ENCODE measurements at places on chromosomes 4 and X. TPM values are rescaled to one million over a fixed set of nuclear protein-coding genes. Genes with fewer than 3 reads are reported as not detected.

DNA sequence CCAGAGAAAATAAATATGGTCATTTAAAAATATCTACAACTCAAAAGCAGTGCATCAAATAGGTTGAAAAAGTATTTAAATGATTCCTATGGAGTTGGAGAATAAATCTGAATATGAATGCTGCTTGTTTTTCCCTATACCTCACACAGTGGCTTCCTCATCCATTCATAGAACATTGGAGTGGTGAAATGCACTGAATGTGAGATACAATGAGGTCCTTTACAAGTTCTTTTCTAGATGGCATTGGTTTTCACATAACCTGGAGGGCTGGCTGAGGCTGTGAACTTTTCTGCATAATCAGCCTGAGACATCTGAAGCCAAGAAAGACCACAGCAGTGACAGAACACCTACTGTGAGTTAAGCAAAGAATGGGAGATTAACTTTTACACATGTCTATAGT is 279.1 kb upstream of the NRK start:
- no peak for DNase-seq

DNA sequence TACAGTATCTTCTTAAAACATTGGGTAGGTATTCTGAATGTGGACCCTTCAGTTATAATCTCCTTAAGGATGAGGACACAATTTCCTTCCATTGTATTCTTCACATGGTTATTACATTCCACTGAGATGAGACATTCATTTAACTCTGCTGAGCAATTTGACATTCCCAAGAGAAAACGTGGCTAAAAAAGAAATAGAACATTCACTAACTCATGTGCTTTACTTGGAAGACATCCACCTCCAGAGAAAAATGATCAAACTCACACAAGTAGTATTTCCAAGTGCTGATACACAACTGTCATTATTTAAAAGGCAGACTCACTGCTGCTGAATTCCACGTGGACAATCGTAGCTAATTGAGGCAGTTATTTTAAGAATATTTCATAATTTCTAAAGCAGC is 227.9 kb upstream of the ANKRD50 start:
- no peak for DNase-seq

GRCh38 chr4:85831647-85832046 is 356.7 kb downstream of the ARHGAP24 start:
- DNase-seq: no peak

DNA sequence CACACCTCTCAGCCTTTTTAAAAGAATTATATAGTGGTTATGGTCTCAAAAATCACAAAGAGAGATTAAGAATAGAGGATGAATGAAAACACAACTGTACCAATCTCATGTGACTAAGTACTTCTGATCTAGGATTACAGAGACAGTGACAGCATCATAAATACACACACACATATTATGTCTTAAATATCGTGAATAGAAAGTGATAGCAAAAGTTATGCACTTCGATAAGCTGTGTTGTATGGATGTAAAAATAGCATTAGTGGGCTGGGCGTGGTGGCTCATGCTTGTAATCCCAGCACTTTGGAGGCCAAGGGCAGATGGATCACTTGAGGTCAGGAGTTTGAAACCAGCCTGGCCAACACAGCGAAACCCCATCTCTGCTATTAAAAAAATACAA is 25.0 kb downstream of the GYPA start:
- no peak for DNase-seq

- DNase-seq: no peak
Observed at GRCh38 chr4:158945529-158946108, 157.3 kb upstream of the RAPGEF2 start.

DNA sequence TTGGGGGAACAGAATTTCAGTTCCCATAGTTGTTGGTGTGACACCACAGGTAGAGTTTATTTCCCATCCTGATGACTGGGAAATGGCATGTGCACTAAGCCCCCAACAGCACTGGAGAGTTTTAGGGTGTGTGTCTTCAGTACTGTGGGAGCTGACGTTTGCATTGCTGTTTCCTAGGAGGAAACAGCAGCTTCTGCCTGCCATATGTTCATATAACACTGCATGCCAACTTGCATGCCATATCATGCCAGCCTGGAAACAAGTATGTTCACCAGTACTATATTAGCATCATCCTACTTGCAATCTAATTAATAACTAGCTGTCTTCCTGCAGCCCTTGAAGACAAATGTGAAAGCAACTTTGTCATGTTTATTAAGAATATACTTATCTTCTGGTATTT is 58.2 kb downstream of the NAA11 start:
- no peak for DNase-seq

- peak; percentile 55 for DNase-seq
Observed at GRCh38 chr4:42673082-42673425, 16.1 kb upstream of the ATP8A1 start.

- DNase-seq: no peak
Observed at GRCh38 chr4:182604161-182604622, 313.0 kb downstream of the DCTD start.

DNA sequence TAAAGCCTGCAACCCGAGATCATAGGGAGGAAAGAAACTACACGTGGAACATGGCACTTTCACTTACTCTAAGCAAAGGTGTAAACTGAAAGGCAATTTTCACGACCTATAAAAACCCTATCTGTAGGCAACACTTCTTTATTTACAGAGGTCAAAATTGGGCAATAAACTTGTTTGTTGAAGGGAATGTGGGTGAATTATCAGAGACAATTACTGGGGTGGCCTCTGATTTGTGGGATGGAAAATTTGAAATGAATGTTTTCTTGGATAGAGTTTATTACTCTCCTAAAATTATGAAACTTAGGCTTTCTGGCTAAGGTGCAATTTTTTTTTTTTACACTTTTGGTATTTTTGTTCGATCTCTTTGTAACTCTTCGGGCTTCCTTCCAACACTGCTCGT is 734.1 kb upstream of the TENM3 start:
- DNase-seq: no peak

GRCh38 chr4:150375025-150375424 is 206.9 kb upstream of the MAB21L2 start:
- no peak for DNase-seq

- DNase-seq: no peak
Observed at GRCh38 chr4:88147799-88148217, 10.6 kb downstream of the ABCG2 start.

- no peak for DNase-seq
Observed at GRCh38 chrX:35622040-35622439, 176.1 kb upstream of the MAGEB16 start.

DNA sequence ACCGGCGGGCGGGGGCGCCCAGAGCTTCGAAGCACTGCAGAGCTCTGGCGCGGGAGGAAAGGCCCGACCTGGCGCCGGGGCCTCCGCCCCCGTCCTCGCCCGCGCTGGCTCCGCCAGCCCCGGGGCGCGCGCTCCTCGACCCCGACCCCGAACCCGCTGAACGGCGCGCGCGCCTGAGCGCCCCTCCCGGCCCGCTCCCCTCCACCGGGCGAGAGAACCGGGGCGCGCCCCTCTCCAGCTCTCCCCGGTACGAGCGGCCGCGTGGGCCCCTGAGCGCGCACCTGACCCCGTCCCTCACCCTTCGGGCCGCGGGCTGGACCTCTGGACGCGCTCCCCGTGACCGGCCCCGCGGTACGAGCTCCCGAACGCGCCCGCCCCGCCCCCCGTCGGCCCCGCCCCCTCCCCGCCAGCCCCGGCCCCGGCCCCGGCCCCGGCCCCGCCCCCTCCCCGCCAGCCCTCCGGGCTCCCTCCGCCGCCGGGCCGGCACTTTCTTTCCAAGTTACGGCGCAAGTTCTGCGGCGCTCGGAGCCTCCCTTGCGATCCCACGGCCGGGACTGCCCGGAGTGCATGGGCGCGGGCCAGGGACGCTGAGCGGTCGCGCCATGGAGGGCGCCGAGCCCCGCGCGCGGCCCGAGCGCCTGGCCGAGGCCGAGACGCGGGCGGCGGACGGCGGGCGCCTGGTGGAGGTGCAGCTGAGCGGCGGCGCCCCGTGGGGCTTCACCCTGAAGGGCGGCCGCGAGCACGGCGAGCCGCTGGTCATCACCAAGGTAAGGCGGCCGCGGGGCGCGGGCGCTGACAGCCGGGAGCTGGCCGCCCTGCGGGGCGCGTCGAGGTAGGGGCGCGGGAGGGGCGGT is at the start of gene SHROOM2:
SHROOM2 (plus strand) TSS at position 486 of the 854 bp plus-strand sequence; CDS start at position 603, 117 bp downstream.
- DNase-seq: peak; percentile 33

GRCh38 chr4:181261279-181261678 is 981.9 kb upstream of the TENM3 start:
- DNase-seq: no peak

DNA sequence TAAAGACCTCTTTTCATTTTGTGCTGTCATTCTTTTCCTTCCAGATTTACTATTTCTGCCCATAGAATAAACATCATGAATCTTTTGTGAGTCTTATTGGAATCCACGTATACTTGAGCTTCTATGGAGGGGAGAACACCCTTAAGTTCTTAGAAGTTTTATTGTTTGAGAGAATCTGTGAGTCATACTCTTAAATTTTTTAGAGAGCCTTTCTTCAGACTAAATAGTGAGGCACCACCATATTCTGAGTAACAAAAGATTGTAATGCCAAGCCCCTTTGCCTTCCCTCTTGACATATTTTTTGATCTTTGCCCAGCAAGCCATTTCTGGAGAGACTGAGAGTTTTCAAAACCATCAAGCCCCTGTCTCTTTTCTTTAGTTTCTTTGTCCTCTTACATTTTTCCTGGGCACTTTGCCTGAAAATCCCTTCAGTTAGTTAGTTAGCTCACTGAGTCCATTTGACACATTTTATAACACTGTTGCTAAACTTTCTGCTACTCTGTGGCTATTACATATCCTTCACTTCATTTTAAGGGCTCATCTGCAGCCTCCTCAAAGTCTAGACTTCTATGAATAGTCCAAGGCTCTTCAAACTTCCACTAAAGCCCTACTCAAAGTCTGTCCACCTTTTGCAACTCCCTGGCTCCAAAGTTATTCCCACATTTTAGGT is 65.3 kb upstream of the NDUFC1 start:
- no peak for DNase-seq

DNA sequence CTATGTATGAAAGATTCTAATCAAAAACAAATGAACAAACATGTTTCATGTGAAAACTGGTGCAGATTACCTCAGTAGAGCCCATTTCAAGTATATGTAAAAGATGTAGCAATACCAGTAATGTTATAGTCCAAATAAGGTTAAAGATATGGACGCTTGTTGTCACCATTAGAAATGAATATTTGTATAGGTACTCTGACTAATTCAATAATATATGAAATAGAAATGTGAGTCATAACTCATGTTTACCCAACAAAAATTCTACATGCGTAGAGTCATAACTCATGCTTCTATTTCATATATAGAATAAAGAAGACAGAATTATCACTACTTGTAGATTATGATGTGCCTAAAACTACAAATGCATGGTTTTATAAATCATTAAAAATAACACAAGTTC is 739.1 kb upstream of the DIAPH2 start:
- DNase-seq: no peak

- no peak for DNase-seq
Observed at GRCh38 chr4:179027569-179027968, 1585.3 kb upstream of the AGA start.

DNA sequence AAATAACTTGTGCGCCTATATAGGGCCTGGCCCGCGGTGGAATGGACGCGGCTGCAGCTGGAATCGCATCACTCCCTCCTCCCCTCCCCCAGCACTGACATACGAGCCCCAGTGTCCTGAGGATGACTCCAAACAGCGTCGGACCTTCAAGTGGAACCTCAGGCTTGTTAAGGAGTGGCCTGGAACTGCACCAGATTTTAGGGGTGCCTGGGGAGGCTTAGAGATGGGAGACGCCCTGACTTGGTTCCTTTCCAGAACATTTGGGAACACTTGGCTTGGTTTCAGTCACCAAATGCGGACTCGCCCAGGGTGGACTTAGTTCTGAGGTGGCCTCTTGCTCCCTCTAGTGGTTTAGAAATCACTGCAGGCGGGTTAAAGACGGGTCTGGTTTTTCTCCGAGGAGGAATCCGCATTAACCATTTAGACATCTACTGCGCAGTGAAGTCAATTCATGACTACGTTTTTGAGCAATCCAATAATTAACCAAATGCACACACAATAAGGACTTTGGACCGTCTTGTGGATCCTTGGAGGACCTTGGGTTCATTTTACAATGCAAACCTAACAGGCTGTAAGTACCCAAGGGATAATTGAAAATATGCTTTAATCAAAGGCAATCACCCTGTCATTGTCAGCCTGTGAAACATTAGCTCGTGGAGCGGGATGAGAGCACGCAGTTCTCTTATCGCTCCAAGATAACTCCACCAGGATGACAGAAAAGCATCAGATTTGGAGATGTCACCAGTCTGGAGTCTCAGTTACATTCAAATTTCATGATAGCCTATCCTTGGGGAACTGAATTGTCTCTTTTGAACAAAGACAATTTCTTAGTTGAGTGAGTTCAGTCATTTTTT is 11.2 kb upstream of the PDGFRA start:
- peak; percentile 83 for DNase-seq

DNA sequence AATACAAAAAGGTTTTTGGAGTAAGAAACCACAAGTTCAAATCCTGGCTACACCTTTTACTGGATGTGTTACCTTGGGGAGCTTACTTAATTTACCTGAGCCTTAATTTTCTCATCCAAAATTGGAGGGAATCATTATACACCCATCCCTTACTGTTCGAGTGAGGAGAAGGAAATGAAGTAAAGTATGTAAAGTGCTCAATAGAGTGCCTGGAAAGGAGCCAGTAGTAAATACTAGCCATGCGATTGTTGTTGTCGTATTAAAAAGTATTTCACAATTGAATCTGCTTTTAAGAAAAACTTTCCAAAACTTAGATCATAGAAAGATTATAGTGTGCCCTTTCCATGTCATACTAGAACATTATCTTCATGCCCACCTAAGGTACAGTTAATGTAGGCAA is 124.5 kb downstream of the ATXN3L start:
- DNase-seq: no peak

DNA sequence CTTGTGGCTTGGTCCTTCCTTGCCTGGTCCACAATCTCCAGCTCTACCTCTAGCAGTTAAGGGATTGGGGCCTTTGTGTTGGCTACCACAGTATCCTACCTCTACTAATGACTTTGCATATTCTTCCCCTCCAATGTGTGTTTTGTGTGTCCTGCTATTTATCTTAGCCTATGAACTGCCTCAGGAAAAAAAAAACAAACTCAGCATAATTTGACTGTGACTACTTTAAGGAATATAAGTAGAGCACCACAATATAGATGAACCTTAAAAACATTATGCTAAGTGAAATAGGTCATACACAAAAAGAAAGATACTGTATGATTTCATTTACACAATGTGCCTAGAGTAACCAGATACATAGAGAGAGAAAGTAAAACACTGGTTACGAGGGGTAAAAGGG is 61.3 kb upstream of the PTPN13 start:
- no peak for DNase-seq

DNA sequence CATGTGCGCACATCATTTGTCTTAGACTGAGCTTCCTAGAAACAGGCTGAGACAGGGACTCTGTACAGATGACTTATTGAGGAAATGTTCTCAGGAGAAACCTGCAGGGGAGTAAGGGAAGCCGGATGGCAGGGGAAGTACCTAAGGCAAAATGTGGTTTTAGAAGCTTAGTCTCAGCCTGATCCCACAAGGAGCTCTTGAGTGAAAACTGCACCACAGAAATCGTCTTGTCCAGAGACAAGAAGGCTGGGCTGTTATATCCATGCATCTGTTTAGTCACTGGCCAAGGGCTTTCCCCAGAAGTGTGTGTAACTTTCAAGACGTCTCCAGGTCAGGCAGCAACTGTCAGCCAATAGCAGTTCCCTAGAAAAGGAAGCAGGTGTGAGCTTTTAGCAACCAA is 86.0 kb downstream of the FUNDC1 start:
- no peak for DNase-seq

Gene SOWAHB
- not detected for total RNA-seq

Gene MAGEA9B
- not detected for total RNA-seq

Gene XPNPEP2
- total RNA-seq: 2.0 TPM

Gene FAM156A
- 9.9 TPM for total RNA-seq

Gene TSPAN6
- total RNA-seq: 8.0 TPM

Gene AFF2
- 0.80 TPM for total RNA-seq

All from left cardiac atrium (tissue), 4 donors.